ENCODE measurements at places on chromosomes 2 and 18. TPM values are rescaled to one million over a fixed set of nuclear protein-coding genes. Genes with fewer than 3 reads are reported as not detected.

DNA sequence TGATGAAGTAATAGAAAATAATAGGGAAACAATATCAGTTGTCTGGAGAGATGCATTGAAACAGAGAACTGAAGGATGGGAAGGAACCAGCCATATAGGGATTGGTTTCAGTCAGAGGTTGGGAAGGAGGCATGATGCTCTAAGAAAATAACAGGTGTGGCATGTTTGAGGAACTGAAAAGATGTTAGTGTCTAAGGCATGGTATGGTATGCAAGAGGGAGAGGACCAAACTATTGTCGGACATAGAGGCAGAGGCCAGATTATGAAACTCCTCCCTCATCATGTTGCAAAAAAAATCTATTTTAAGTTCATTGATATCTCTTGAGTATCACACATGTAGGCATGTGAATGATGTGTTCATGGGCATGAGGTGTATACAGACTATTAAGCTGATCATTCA, 48.9 kb upstream of the EMILIN2 start:
- H3K36me3 ChIP-seq = peaks cover 61% of the 10 kb centered on the region
- H3K4me1 ChIP-seq = no peaks in the 10 kb centered on the region
- H3K27ac ChIP-seq = no peak overlapping the region
- H3K4me3 ChIP-seq = no peak overlapping the region
- DNase-seq = no peak

- H3K4me3 ChIP-seq = no peak overlapping the region
- peaks cover 50% of the 10 kb centered on the region for H3K36me3 ChIP-seq
- peaks cover 22% of the 10 kb centered on the region for H3K4me1 ChIP-seq
- no peak for DNase-seq
Measured at GRCh38 chr2:33289961-33290360, 186.5 kb upstream of the RASGRP3 start.

DNA sequence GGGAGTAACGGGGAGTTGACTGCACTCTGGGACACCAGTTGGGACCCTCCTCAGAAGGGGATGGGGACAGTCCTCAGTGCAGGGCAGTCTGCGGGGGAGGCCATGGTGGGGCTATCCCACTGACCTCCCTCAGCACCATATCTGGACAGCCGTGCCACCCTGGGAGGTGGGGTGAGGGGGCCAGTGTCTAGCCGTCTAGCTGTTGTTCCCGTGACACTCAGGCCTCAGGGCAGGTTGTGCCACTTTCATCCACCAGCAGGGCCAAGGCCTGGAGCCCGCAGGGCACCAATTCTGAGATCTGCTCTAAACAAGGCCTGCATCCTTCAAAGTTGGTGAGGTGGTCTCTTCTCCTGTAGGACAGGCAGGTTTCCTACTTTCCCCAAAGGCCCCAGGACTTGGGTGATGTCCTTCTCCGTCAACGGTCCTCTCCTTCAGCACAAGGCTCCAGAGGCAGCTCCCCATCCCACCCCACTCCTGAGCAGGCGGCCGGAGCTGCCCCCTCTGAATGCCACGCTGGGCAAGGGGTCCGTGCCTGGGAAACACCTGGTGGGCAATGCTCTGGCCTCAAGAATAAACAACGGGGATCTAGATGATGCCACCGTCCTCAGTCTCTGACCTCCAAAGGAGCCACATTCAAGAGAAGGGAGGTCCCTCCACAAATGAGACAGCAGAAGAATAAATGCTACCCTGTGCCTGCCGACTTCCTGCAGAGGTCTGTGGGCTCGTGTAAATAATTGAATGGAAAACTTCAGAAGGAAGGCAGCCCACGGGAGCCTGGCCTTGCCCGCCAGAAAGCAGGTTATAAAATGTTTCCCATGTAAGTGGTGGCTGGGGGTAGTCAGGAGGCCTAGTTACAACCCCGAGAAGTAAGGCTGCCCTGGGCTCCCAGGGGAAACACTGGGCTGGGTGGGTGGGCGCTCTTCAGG, 42.8 kb upstream of the PTMA start:
- no peaks in the 10 kb centered on the region for H3K27me3 ChIP-seq
- H3K4me1 ChIP-seq = no peaks in the 10 kb centered on the region
- peak overlapping the region; percentile 50 for H3K4me3 ChIP-seq

- H3K4me3 ChIP-seq = no peak overlapping the region
- no peaks in the 10 kb centered on the region for H3K27me3 ChIP-seq
- H3K27ac ChIP-seq = no peak overlapping the region
- no peaks in the 10 kb centered on the region for H3K4me1 ChIP-seq
Measured at GRCh38 chr2:219078126-219078525, 17.4 kb upstream of the IHH start.

DNA sequence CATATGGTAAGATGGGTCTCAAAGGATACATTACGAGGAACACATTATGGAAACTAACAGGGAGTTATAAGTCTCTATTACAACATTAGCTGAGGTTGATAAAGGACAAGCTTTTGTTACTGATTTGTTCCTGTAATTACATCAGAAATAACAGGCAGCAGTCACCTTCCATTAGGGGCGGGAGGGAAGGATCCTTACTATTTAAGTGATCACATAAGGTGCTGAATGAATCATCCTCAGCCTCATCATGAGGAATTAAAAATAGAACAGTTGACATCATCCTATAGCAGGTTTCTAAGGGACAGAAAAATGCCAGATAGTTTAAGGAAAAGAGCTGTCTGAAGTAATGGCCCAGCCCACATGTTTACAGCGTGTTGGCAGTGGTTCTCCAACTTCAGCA, 86.9 kb upstream of the MGAT5 start:
- no peaks in the 10 kb centered on the region for H3K36me3 ChIP-seq
- no peak overlapping the region for H3K4me3 ChIP-seq
- no peaks in the 10 kb centered on the region for H3K27me3 ChIP-seq
- DNase-seq = no peak

DNA sequence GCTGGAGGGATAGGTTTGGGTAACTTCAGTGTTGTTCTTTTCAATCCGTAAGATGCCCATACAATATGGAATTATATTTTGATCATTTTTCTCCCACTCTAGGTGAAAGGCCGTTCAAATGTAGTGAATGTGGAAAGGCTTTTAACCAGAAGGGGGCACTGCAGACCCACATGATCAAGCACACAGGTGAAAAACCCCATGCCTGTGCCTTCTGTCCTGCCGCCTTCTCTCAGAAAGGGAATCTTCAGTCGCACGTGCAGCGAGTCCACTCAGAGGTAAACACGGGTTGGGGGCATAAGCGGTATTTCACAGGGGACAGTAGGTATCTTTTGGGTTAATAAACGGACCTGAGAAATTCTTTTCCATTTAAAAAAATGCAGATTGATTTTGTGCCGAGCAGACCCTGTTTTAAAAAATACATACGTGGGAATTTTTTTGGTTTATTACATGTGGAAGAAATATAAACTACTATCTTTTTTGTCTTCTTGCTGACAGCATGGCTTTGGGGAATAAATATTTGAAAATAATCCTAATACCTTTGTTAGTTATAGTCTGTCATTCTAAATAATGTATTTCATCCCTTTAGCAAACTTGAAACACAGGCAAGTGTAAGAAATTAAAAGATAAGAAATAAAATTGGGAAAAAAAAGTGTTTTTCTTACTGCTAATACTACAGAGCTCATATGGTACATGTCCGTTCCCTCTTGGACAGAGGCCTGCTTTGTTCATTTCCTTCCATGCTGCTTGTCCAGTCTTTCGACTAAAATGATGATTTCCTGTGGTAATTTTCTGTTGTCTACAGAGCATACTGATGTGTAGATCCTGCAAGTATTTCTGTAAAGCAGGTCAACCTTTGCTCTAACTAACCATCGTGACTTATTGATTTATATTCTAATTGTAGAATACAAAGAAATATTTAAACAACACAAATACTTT, 53.3 kb downstream of the ZNF236 start:
- peak overlapping the region; percentile 60 for H3K27ac ChIP-seq
- no peaks in the 10 kb centered on the region for H3K27me3 ChIP-seq
- H3K4me3 ChIP-seq = no peak overlapping the region
- no peaks in the 10 kb centered on the region for H3K4me1 ChIP-seq
- peak; percentile 60 for DNase-seq
- H3K36me3 ChIP-seq = peaks cover 57% of the 10 kb centered on the region

DNA sequence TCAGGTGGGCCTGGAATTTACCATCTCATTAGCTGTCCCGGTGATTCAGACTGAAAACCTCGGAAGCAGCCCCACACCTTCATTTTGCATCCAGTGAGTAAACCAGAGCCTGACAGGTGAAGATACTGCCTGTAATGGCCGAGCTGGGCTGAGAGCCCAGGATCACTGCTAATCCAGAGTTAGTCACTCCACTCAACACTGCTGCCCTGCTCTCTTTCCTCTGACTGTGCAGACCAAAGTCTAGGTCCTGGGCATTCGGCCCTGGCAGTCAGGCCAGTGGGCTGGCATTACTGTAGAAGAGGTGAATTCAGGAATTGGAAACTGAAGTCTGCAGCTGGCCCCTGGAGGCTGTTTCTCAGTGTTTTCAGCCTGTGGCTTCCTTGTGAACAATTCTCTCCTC, 44.3 kb downstream of the TMEM17 start:
- H3K36me3 ChIP-seq = peaks cover 6% of the 10 kb centered on the region
- no peak overlapping the region for H3K4me3 ChIP-seq
- H3K27me3 ChIP-seq = no peaks in the 10 kb centered on the region
- H3K27ac ChIP-seq = no peak overlapping the region

- H3K4me3 ChIP-seq = no peak overlapping the region
- DNase-seq = no peak
- H3K27ac ChIP-seq = no peak overlapping the region
- H3K4me1 ChIP-seq = peaks cover 19% of the 10 kb centered on the region
Measured at GRCh38 chr2:222569826-222570225, 86.1 kb downstream of the FARSB start.

DNA sequence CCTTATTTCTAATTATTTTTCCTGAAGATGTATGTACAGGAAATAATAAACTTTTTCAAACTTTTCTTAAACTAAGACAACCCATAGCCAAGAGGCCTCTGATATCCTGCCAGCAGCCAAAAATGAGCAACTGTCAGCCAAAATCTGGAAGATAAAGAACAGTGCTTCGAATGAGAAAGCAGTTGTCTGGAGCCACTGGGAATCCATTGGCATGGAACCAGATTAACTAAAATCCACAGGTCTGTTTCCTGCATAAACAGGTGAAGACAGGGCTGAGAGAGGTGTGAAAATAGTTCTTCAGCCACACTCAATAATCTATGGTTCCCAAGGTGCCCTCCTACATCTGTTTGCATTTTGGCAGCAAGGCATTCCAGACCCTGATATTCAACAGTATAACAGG, 1076.7 kb upstream of the PIK3C3 start:
- H3K36me3 ChIP-seq = no peaks in the 10 kb centered on the region
- H3K27me3 ChIP-seq = no peaks in the 10 kb centered on the region
- peaks cover 17% of the 10 kb centered on the region for H3K4me1 ChIP-seq
- peak overlapping the region; percentile 97 for H3K27ac ChIP-seq
- DNase-seq = no peak

GRCh38 chr2:124607679-124608078, 582.6 kb downstream of the CNTNAP5 start:
- no peak overlapping the region for H3K4me3 ChIP-seq
- DNase-seq = no peak
- H3K27me3 ChIP-seq = no peaks in the 10 kb centered on the region
- H3K4me1 ChIP-seq = no peaks in the 10 kb centered on the region
- no peak overlapping the region for H3K27ac ChIP-seq
- H3K36me3 ChIP-seq = no peaks in the 10 kb centered on the region

DNA sequence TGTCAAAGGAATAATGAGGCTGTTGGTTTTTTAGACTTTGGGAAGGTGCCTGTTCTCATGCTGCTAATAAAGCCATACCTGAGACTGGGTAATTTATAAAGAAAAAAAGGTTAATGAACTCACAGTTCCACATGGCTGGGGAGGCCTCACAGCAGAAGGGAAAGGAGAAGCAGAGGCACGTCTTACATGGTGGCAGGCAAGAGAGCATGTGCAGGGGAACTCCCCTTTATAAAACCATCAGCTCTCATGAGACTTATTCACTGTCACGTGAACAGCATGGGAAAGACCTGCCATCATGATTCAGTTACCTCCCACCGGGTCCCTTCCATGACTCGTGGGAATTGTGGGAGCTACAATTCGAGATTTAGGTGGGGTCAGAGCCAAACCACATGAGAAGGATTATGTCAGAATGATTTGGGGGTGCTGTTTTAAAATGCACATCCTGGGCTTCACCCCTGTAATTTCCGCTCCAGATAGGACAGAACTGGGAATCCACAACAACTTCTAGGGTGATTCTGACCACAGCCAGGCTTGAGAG, 37.8 kb downstream of the TCF7L1 start:
- no peaks in the 10 kb centered on the region for H3K36me3 ChIP-seq
- no peak for DNase-seq
- H3K27ac ChIP-seq = no peak overlapping the region
- no peak overlapping the region for H3K4me3 ChIP-seq

- H3K4me1 ChIP-seq = no peaks in the 10 kb centered on the region
- DNase-seq = no peak
- no peak overlapping the region for H3K27ac ChIP-seq
- peaks cover 35% of the 10 kb centered on the region for H3K36me3 ChIP-seq
- H3K27me3 ChIP-seq = no peaks in the 10 kb centered on the region
Measured at GRCh38 chr2:233297076-233297475, 10.5 kb upstream of the SAG start.

- no peak for DNase-seq
- no peak overlapping the region for H3K27ac ChIP-seq
- H3K27me3 ChIP-seq = no peaks in the 10 kb centered on the region
- H3K36me3 ChIP-seq = no peaks in the 10 kb centered on the region
- H3K4me1 ChIP-seq = no peaks in the 10 kb centered on the region
Measured at GRCh38 chr18:69447886-69448285, 47.2 kb downstream of the DOK6 start.

- H3K36me3 ChIP-seq = peaks cover 75% of the 10 kb centered on the region
- DNase-seq = no peak
- H3K27ac ChIP-seq = no peak overlapping the region
- no peaks in the 10 kb centered on the region for H3K27me3 ChIP-seq
- no peak overlapping the region for H3K4me3 ChIP-seq
- H3K4me1 ChIP-seq = peaks cover 5% of the 10 kb centered on the region
Measured at GRCh38 chr18:12362473-12363174, 14.4 kb downstream of the AFG3L2 start.

GRCh38 chr2:45778720-45779171, 127.3 kb downstream of the PRKCE start:
- peak; percentile 75 for DNase-seq
- H3K36me3 ChIP-seq = peaks cover 14% of the 10 kb centered on the region
- H3K4me3 ChIP-seq = no peak overlapping the region
- peaks cover 7% of the 10 kb centered on the region for H3K4me1 ChIP-seq

DNA sequence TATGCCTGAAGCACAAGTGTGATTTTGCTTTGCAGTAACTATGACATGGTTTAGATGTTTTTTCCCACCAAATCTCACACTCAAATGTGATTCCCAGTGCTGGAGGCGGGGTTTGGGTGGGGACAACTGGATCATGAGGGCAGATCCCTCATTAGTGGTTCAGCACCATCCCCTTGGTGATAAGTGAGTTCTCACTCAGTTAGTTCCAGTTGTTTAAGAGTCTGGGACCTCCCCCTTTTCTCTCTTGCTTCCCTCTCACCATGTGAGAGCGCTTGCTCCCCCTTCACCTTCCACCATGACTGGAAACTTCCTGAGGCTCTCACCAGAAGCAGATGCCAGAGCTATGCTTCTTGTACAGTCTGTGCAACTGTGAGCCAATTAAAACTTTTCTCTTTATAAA, 102.9 kb downstream of the NBAS start:
- no peaks in the 10 kb centered on the region for H3K27me3 ChIP-seq
- peaks cover 26% of the 10 kb centered on the region for H3K36me3 ChIP-seq
- no peak overlapping the region for H3K4me3 ChIP-seq
- DNase-seq = no peak
- H3K27ac ChIP-seq = no peak overlapping the region

- no peak for DNase-seq
- H3K4me1 ChIP-seq = peaks cover 16% of the 10 kb centered on the region
- no peaks in the 10 kb centered on the region for H3K36me3 ChIP-seq
- no peak overlapping the region for H3K4me3 ChIP-seq
Measured at GRCh38 chr2:145757503-145758246, 1237.8 kb upstream of the ZEB2 start.

Gene FBXO15
- 0.79 TPM for total RNA-seq

Gene C18orf32
- total RNA-seq = 28.9 TPM

Gene NEUROD1
- total RNA-seq = not detected

Gene IL1F10
- total RNA-seq = not detected

Gene TUBA4A
- 80.5 TPM for total RNA-seq

Gene NEU4
- total RNA-seq = not detected

Gene PLA2R1
- 7.5 TPM for total RNA-seq
